ENCODE measurements at places on chromosomes 2 and 18.
A peak's percentile ranks its signal among the peaks of the same experiment; 100 is the strongest.

DNA sequence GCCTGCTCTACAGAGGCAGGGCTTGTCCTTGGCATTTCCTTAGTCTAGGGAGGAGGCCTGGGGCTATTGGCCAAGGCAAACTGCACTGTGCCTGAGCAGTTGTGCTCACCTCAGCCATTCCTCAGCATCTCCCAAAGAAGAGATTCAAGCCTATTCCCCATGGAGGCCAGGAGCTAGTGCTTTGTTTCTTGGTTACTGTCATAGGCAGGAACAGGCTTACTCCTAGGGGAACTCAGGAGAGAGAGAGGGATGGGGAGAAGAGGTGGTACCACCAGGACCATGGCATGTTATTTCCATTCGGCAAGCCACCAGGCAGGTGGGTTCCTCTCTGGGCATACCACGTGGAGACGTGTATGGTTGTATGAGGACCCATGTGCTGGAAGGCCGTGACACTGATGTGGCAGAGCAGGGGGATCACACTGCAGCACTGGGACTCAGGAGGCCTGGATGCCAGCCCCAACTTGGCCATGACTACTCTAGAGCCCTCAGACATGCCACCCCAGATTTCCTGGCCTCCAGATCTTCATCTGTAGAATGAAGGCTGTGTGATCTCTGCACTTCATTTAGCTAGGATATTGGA lies 233.7 kb downstream of the LOXHD1 start:
- no peak for DNase-seq

DNA sequence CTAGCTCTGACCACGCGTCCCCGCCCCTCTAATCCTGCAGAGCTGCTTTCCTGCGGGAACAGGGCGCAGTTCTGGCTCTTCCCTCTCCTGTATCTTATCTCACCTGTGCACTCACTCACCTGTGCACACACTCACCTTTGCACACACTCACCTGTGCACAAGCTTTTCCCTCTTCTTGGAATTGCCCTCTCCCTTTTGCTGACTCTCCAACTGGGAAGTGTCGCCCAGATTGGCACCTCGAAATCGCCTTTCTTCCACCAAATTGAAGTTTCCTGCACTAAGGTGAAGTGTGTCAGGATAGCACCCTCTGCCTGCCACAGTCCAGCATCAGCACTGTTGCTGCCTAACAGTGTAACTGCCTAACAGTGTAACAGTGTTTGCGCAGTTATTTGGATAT lies 566 bp upstream of the CMPK2 start:
- DNase-seq: peak; percentile 15

DNA sequence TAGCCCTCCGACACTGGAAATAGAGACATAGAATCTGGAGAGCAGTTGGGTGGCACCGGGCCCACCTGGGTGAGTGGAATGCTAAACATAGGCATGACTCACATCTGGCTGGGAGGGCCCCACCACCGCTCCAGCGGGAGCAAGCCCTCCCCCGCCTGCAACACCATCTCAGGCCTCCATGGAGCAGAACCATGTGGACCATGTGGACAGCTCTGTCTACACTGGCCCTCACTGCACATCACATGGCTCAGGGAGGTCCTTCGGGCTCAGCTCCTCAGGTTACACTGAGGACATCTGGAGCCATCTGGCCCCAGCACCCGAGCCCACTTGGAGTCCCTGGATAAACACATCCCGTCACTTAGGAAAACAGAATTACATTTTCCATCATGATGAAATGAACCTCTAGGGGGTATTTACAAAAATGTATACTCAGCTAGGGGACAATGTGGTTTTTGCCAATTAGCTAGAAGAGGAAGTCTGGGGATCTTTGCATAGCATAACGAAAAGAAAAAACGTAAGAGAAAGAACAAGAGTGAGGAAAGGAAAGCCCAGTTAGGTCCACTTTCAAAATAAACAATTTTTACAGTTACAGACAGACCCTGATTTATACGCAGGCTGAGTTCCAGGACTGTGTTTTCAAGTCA lies 30.7 kb upstream of the MLPH start:
- DNase-seq: no peak

GRCh38 chr18:3411327-3411726 lies 38.6 kb upstream of the TGIF1 start:
- no peak for DNase-seq

DNA sequence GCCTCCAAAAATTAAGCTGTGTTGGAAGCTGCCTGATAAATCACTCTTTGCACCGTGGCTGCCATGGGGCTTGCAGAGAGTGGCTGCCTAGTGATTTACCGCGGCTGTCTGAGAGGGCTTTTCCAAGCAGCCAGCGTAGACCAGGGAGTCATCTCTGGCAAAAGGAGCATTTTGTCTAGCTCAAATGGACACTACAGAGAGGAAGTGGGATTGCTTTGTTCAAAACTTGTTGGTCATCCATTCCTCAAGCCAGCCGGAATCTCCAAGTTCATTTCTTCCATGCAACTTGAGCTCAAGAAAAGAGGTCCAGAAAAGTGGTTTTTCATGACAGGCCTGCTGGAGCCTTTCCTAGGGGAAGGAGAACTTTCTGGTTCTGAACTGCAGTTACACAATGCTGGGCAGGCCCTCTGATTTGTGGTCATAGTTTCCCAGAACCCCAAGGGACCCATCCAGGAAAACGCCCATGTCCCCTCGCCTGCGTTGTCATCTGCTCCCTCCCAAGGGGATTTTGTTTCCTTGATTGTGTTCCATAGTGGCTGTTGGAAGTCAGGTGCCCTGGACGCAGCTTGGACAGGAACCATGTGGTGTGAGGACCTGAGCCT lies 108.1 kb downstream of the TRIB2 start:
- no peak for DNase-seq

DNA sequence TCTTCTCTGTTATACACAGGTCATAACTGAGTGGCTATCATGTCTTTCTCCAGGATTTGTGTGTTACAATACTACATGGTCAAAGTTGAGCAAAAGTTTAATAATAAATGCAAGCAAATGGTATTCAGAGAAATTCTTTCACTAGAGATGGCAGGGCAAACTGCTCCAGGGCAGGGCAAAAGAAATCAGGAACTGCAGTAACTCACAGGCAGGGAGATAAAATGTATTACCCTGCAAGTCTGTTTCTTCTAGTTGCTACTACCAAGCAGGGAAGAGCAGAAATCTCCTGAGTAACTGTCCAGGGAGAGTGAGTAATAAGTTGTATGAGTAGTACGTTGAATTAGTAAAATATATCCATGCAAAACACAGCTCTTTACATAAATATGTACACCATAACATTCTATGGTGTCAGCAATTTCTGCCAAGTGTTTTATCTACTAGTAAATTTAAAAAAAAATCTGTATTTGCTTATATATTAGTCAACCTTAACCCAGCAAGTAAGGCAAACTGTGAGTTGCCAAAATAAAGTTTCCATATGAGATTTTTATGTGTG lies 404.1 kb downstream of the ZEB2 start:
- no peak for DNase-seq

All from dorsolateral prefrontal cortex (tissue), 122 donors.